ENCODE measurements at places on chromosomes 1 and 21.

GRCh38 chr1:40032240-40032891 lies 8.2 kb upstream of the CAP1 start:
- DNase-seq = peak; percentile 11

DNA sequence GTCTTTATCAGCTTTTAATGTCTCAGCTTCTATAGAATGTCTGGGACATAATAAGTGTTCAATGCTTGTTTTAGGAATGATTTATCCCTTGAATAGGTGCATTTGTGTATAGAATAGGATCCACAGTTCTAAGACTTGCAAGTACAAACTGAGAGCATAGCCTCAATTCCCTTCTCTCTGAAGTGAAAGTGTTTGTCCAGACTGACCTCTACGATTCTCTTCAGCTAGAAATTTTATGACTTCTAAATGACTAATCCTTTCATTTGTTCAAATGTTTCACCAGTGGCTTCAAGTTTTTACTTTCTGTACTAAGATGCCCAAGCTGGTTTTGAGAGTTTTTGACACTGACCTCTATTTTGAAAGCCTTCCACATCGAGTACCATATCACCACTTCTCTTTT lies 608.2 kb upstream of the ADGRL4 start:
- DNase-seq = no peak

- peak; percentile 19 for DNase-seq
These were observed 28.2 kb downstream of the TCEANC2 start for GRCh38 chr1:54081306-54082270.

- DNase-seq = no peak
These were observed 46.1 kb downstream of the FGGY start for GRCh38 chr1:59342801-59343575.

DNA sequence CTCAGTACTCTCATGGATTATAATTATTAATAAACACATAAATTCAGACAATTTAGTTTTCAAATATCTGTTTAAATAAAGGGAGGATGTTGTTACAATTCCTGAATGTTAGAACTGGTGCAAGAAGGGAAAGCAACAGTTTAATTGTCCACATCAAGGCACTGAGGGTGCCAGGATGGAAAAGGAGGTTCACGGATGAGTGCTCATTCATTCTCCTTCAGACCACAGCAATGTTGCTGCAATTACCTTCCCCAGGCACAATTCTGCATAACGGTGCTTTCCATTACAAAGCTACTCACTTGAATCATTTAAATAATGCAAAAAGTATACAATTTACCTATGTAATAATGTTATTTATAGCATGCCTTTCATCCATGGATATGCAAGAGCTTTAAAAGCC lies 52.3 kb upstream of the COG2 start:
- DNase-seq = no peak

GRCh38 chr1:91234181-91234580 lies 170.5 kb downstream of the HFM1 start:
- no peak for DNase-seq

GRCh38 chr1:160621633-160622413 lies 25.0 kb downstream of the SLAMF1 start:
- no peak for DNase-seq

DNA sequence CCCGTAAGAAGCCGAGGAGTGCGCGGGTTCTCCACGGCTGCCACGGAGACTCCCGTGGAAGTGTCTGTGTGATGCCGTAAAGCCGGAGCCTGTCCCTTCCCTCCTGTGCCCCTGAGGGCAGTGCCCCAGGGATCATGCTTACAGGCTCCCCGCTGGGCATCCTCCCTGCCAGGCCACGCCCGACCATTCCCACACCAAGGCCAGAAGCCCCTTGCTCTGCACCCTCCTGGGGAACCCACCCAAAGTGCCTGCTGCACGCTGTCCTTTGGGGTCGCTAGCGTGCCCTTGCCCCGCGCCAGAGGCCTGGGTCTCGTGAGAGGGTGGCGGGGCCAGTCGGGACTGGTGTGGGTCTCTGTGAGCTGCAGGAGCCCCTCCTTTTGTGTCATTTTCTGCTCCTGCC lies 228.5 kb upstream of the C1orf174 start:
- no peak for DNase-seq

GRCh38 chr1:18849261-18849711 lies 10.2 kb downstream of the TAS1R2 start:
- DNase-seq = no peak

DNA sequence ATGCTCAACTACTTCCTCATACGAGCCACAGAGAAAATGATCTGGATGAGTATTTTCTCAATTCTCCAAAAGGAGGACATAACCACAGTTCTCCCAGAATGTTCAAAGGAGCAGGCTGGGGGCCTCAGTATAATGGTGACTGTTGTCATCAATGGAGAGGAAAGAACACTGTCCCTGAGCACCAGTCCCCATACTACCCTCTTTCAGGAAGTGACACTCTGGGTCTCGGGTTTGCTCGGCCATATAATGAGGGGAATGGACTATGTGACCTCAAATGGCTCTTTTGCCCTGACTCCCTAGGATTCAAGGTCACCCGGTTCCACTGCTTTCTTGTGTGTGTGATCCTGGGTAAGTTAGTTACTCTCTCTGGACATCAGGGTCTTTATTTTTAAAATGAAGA lies 22.8 kb downstream of the SLC9A1 start:
- DNase-seq = no peak

GRCh38 chr1:175034775-175035174 lies 11.6 kb upstream of the MRPS14 start:
- DNase-seq = no peak

- DNase-seq = no peak
These were observed 76.6 kb upstream of the ACTRT2 start for GRCh38 chr1:2944705-2945104.

DNA sequence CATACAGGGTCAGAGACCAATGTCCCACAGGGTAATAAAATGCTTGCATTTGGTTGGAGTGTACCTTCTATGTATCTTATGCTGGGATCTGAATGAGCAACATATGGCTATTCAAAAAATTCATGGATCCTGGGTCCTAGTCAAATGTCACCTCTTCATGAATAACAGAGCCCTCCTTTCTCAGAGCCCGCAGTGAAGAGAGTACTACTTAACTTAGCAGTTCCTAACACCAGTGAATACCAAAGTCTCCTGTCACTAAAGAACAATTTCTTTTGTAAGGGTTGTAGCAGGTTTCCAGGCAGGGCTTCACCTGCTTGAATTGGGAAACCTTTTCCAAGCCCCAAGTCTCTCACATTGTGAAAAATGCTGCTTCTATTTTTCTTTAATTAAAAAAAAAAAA lies 483.0 kb upstream of the DEPDC1 start:
- no peak for DNase-seq

GRCh38 chr1:177451191-177451590 lies 280.4 kb downstream of the BRINP2 start:
- no peak for DNase-seq

DNA sequence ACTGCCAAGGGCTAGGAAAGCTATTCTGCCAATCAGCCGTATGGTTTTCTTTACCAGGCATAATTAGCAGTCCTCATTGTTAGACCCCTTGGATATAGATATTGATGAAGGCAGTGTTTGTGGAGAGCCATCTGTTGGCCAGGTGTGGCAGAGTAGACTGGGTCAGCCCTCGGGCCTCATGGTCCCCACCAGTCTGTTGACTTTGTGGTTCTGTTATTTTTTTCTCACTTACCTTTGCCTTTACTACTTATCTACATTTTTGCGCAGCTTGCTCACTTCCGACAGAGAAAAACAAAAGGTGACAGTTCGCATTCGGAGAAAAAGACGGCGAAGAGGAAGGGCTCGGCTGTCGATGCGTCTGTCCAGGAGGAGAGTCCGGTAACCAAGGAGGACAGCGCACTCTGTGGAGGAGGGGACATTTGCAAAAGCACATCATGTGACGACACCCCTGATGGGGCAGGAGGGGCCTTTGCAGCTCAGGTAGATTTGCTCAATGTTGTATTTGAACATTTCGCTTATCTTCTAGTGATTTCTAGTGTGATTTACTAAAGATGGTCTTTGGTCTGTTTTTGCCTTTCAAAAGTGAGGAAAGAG lies 2.3 kb downstream of the PCNT start:
- no peak for DNase-seq

GRCh38 chr1:56339786-56340465 lies 239.4 kb downstream of the PLPP3 start:
- no peak for DNase-seq

- no peak for DNase-seq
These were observed 114.3 kb downstream of the DMRTB1 start for GRCh38 chr1:53573522-53573921.

DNA sequence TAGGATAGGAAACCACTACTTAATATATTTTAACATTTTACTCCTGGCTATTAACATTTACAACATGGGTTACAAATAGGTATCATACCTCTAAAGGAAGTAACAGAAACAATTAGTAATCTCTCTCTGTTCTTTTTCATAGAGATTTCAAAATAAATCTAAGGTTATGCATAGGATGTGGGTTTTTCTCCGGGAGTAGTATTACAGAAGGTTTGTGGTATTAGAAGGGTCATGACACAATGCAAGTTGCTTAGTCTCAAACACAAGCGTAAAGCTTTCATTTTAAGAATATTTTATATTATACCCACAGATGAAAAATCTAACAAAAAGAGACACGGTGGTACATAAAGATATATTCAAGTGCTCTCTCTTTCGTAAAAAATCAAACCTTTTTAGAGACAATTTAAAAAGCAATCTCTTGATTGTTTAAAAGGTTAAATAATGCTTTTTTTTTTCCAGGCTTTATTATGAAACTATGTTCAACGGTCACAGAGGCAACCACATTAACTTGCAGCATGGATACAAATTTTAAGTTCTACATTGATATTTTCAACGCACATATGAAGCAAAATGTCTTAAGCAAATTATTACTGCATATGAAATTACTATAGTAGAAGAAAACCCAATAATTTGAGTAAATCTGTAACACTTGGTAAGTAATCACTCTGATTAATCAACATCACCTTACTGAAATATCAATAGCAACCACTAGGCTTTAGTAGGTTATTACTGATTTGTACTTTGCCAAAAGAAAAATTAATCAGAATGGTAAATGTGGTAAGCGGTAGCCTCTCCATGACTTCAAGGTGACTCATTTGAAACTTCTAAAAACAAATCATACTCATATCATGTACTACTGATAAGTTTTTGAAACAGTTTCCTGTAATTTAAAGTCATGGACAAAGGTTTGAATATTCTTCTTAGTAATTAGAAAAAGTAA lies 97.4 kb upstream of the GFI1 start:
- DNase-seq = no peak

GRCh38 chr1:202167708-202168415 lies 7.5 kb upstream of the PTPN7 start:
- DNase-seq = no peak

DNA sequence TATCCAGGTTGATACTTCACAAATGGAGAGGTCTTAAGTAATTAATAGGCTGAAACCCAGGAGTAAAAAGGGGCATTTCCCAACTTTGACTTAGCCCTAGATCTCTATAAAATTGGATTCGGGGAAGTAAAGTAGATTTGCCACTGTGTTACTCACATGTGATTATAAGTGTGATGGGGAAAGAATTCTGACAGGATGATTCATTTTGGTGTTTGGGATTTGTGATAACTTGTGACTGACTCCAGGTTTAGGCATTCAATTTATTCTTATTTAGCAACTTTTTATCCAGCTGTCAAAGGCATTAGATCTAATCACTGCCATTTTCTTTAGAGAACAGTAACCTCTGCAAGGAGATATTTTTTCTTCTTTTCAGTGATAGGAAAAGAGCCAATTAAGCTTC lies 175.5 kb downstream of the ASTN1 start:
- DNase-seq = no peak

DNA sequence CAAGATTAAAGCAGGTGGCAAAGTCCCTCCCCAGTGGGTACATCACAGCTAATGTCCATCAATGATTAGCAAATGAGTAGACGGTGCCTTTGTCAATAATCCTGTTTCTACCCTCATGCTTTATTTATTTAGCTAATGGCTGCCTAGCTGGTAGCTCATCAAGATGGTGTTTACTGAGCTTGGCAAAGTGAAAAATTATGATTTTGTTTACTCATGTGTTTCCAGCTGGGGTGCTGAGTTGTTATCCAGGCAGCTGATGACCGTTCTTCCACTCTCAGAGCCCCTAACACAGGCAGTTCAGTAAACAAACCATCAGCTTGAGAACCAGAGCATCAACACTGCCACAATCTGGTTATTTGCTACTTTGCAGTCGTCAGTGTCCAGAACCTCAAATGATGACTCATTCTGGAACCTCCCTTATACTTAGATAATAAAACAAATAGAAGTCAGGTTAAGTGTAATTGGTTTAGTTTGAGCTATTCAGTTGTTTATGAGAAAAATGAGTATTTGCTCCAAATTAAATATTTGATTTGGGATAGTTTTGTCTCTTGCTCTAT lies 163.9 kb downstream of the ST6GALNAC5 start:
- no peak for DNase-seq

- DNase-seq = no peak
These were observed 939 bp upstream of the CCN1 start for GRCh38 chr1:85579622-85580021.

GRCh38 chr21:43332861-43333297 lies 94.1 kb downstream of the SIK1 start:
- no peak for DNase-seq

DNA sequence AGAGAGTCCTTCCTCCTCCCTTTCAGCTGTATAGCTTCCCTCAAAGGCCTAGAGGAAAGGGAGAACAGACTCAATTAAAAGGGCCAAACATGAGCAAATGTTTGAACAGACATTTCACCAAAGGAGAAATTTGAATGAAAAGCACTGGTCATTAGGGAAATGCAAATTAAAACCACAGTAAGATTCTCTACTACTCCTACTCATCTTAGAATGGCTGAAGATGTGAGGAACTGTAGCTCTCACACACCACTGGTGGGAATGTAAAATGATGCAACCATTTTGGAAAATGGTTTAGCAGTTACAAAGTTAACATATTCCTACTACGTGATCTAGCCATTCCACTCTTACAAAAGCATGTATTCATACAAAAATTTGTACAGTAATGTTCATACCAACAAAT lies 253.0 kb upstream of the HOOK1 start:
- DNase-seq = no peak

GRCh38 chr21:42518215-42518614 lies 4.6 kb downstream of the SLC37A1 start:
- DNase-seq = no peak

DNA sequence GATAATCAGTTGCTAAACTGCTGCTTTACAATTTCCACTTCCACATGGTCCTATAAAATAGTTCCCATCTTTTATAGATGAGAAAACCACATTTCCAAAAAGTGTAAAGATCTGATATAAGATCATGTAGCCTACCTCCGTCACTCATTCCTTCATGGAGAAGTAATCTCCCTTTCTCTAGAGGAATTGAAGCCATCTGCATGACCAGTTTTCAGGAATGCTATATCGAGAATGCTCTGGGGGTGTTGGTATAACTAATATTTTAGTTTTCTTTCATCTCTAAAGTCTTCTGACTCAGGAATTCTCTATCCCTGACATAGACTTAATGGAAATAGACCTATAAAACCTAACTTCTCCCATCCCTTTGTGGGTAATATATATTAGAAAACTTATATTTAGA lies 173.0 kb upstream of the UBE2U start:
- DNase-seq = no peak

DNA sequence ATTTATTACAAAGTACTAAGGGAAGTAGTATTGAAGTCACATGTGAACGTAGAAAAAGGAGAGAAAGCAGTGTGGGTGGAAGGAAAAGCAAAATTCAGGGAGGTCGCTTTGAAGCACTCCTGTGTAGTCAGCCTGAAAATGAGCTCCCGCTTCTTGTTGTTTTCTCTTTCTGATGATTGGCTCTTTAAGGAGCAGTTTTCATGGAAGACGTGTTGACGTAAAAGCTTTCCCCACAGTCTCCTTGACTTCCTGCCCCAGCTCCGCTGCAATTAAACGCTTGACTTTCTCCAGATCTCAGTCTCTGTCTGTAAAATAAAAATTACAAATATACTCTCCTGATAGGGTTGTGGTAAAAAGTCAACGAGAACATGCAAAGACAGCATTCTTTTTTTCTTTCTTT lies 661.5 kb upstream of the ZP4 start:
- no peak for DNase-seq

Data from activated T-helper 1 cell treated with Interleukin-2 at 50 U/mL for 16 hours (primary cell).